Fibroblast of upper back skin (primary cell): ENCODE measurements at places on chromosomes 5 and 9.

DNA sequence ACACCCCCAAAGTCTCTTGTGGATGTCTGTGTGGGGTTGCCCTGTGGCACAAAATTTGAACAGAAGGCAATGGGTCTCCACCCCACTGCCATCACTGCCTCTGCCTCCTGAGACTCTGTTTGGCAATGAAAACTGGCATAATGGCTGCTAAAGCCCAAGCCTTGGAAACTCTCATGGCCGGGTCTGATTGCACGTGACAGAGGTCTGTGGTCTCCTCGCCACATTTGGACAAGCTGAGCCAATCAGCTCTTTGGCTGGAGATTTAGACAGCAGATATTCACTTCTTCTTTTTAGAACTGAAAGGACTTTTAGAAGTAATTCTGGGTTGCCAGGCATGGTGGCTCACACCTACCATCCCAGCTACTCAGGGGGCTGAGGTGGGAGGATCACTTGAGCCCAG, 5.5 kb downstream of the GGTA1 start:
- no peak for DNase-seq

DNA sequence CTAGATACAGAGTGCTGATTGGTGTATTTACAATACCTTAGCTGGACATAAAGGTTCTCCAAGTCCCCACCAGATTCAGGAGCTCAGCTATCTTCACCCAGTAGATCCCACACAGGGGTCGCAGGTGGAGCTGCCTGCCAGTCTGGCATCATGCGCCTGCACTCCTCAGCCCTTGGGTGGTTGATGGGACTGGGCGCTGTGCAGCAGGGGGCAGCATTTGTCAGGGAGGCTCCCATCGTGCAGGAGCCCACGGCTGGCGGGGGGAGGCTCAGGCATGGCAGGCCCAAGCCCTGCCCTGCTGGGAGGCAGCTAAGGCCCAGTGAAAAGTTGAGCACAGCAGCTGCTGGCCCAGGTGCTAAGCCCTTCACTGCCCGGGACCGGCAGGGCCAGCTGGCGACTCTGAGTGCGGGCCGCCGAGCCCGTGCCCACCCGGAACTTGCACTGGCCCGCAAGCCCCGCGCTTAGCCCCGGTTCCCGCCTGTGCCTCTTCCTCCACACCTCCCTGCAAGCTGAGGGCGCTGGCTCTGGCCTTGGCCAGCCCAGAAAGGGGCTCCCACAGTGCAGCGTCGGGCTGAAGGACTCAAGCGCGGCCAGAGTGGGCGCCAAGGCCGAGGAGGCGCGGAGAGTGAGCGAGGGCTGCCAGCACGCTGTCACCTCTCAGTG, 314.1 kb upstream of the ATP10B start:
- no peak for DNase-seq

- DNase-seq = no peak
These were observed 43.5 kb downstream of the MOCS2 start for GRCh38 chr5:53066088-53066487.

GRCh38 chr5:33315189-33315588, 125.6 kb upstream of the TARS1 start:
- DNase-seq = peak; percentile 46

- peak; percentile 81 for DNase-seq
These were observed 137.8 kb upstream of the RETREG1 start for GRCh38 chr5:16754601-16755000.

- DNase-seq = no peak
These were observed 5.7 kb downstream of the CMBL start for GRCh38 chr5:10301842-10302610.

DNA sequence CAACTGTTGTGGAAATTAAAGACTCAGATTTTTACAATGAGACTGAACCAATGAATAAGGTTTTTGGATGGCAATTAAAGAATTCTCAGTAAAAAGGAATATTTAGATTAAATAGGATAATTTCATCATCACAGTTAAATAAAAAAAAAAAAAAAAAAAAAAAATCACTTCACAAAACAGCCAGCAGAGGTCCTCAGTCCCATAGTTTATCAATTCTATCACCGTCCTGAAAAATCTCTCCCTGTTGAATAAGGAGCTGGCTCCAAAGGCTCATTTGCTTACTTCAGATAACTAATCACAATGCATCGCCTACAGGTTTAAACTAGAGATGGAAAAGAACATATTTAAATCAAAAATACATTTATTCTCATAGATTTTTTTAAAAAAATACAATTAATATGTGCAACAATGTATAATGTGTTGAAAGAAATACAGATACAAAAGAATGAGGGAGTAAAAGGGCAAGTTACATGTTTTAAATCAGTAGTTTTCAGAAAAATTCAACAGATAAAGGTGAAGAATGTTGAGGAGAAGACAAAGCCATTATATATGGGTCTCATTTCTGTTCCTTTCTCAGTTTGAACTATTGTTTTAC, 175.8 kb upstream of the CHD1 start:
- peak; percentile 29 for DNase-seq

GRCh38 chr9:94870793-94871558, 144.5 kb downstream of the AOPEP start:
- DNase-seq = peak; percentile 66

- DNase-seq = no peak
These were observed 59.8 kb downstream of the SH3RF2 start for GRCh38 chr5:145996135-145996534.

DNA sequence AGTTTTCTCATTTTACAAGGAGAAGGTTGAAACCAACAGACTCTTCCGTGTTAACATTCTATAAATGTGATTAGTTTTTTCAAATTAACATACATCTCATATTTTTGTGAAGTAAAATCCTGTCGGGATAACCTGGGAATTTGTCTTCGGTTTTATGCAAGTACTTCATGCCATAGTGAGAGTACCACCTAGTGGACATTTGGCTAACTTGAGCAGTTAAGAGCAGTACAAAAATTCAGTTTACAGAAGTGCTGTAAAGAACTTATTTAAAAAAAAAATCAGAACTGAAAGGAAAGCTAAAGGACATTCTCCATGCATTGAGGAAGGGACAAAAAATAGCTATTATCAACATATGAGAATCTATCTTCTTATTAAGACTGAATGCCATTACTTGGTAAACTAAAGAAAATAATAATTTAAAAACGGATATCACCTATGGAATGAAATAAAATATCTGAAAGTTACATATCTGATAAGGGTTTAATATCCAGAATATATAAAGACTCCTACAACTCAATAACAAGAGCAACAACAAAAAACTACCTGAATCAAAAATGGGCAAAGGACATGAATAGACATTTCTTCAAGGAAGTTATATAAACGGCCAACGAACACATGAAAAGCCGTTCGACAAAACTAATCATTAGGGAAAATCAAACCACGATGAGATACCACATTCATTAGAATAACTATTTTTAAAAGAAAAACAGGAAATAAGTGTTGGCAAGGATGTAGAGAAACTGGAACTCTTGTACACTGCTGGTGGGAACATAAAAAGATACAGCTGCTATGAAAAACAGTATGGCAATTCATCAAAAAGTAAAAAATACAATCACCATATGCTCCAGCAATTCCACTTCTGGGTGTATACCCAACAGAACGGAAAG, 117.0 kb upstream of the GNA14 start:
- peak; percentile 64 for DNase-seq

DNA sequence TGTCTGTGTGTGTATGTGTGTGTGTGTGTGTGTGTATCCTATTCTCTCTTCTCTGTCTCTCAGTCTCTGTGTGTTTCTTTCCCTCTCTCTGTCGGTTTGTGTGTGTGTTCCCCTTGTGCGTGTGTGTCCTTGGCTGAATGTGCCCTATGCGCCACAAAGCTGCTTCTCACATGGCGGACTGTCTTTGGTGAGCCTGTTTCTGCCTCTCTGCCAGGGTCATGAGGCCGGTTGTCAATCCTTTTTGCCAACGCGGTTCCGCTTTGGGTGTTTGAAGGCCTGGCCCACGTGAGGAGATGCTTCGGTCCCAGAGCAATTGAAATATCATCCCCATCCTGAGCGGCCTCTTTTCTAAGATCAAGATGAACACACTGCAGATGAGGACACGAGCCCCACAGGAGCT, 476.0 kb downstream of the SPATA31A7 start:
- no peak for DNase-seq

DNA sequence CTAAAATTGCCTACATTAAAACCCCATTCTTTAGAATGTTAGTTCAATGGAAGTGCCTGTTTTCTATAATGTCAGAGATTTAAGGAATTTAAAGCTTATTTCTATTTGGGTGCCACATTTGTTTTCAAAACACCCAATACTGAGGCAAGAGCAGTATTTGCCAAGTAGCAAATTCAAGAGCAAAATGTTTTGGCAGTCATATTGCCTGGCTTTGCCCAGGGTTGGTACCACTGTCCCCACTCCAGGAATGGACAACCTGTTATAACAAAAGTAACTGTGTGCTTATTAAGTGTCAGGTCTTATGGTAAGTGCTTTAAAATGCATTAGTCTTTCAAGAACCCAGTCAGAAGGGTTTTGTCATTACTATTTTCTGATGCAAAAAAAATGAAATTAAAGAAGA, 19.3 kb downstream of the ITGA1 start:
- DNase-seq = no peak

- no peak for DNase-seq
These were observed 49.4 kb downstream of the ITGA1 start for GRCh38 chr5:52837068-52837467.

GRCh38 chr5:12367973-12368372, 463.7 kb upstream of the CTNND2 start:
- no peak for DNase-seq

GRCh38 chr5:170173647-170174046, 59.1 kb upstream of the C5orf58 start:
- no peak for DNase-seq

DNA sequence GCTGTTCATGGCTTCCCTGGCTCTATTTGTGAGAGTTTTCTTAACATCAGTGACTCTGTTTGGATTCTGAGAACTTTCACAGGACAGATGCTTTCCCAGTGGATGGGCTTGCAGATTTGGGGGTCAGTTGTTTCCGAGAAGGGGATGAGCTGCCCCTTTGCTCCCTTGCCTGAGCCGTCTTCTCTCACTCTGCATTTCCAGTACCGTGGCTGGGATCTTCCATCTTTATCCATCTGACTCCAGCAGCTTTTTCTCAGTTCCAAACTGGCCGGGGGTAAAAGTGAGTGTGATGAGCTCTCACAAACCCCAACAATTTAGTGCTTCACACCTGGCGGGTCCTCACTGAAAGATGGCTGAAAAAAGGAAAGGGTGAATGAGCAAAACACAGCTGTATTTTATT, 79.1 kb downstream of the TENT4A start:
- DNase-seq = no peak

DNA sequence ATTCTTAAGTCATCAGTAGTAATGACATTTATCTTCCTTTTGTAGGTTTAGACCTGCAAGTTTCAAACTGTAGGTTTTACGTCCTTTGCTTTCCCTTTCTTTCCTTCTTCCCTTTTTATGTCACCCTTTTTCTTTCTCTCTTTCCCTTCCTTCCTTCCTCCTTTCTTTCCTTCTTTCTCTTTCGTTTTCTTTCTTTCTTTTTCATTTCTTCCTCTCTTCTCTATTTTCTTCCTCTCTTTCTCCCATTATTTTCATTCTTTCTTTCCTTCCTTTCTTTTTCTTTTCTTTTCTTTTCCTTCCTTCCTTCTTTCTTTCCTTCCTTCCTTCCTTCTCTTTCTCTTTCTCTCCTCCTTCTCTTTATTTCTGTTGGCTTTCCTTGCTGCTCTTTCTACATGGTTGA, 59.9 kb downstream of the WDR36 start:
- no peak for DNase-seq

- peak; percentile 7 for DNase-seq
These were observed 310.5 kb downstream of the DMAC1 start for GRCh38 chr9:7489036-7489435.

DNA sequence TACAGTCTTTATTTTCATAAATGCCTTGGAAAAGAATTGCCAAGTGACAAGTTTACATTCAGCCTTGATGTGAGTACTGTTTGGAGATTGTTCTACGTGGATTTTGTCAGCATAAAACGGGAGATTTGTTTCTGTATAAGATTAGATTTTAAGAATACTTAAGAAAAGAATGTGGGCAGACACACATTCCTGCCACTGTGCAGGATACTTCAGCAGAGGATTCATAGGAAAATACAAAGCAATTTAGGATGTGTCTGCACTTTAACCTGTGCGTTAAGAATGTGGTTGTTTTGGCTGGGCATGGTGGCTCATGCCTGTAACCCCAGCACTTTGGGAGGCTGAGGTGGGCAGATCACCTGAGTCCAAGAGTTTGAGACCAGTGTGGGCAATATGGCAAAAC, 37.2 kb downstream of the GPR107 start:
- DNase-seq = no peak

DNA sequence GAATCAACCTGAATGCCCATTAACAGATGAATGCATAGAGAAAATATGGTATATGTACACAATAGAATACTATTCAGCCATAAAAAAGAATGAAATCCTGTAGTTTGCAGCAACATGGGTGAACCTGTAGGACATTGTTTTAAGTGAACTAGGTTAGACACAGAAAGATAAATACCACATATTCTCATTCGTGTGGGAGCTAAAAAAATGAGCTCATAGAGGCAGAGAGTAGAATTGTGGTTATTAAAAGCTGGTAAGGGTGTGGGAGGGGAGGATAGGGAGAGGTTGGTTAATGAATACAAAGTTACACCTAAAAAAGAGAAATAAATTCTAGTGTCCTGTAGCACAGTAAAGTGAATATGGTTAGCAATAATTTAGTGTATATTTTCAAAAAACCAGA, 23.5 kb downstream of the PTTG1 start:
- DNase-seq = no peak
